ENCODE measurements at places on chromosomes 7 and 10.

DNA sequence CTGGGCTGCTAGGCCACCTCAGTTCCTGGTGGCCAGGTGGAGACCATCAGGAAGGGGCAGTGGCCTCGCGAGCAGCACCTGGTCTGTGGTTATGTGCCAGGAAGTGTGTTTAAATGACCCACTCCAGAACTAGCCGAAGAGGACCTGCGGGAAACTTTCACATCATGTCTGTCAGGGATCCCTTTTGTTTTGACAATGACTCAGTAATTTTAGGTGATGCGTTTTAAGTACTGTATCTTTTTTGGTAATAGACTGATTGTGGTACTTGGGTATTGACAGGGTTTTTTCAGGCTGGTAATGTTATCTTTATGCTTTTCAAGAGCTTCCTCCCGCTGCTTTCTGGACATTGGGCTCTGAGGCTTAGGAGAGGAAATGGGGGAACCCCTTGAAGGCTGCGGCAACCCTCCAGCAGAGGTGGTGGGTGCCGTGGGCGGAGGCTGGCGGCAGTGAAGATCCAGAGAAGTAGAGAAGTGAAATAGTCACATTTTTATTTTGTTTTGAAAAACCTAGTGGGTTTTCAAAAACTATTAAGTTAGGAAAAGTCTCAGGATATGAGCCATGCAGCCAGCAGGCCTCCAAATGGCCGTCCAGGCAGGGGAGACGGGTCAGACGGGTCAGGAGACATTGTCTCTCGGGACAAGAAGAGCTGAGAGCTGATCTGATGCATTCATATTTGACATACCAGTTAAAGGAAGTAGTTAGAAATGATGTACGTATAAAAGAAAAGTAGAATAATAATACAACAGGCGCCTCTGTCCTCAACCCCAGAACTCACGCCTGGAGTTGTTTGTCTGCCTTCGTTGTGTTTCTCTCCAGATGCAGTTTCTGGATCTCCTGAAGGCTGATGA is 27.7 kb downstream of the PPP2R2D start:
- DNase-seq: no peak

GRCh38 chr10:97475936-97476594 is 22.2 kb downstream of the MMS19 start:
- no peak for DNase-seq

- DNase-seq: no peak
These were observed 9.3 kb downstream of the FXYD4 start for GRCh38 chr10:43380610-43381222.

GRCh38 chr7:1296356-1296981 is 63.8 kb downstream of the UNCX start:
- peak; percentile 41 for DNase-seq

- no peak for DNase-seq
These were observed 13.5 kb upstream of the PTPRN2 start for GRCh38 chr7:158601090-158601489.

GRCh38 chr10:88033793-88034192 is 170.4 kb downstream of the PTEN start:
- no peak for DNase-seq

GRCh38 chr7:92584953-92585352 is 5.2 kb downstream of the FAM133B start:
- no peak for DNase-seq

GRCh38 chr7:93547716-93548115 is 26.8 kb downstream of the CALCR start:
- DNase-seq: no peak

DNA sequence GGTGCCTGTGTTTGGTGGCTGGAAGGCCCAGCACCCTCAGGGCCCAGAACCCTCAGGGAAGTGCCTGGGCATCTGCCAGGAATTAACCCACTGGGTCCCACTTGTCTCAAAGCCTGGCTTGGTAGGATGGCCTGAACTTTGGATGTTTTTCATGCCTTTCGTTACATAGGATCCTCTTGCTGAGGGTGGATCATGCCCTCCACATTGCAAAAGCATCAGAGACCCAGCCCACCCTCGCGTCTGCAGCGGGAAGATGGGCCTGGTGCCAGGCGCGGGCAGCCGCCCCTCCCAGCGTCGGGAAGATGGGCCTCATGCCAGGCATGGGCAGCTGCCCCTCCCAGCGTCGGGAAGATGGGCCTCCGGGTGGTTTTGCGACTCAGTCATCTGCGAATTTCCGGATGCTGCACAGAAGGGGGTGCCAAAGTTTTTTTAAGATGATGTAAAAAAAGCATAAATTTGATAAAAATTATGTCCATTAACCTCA is 51.9 kb upstream of the PRKAR1B start:
- DNase-seq: no peak

DNA sequence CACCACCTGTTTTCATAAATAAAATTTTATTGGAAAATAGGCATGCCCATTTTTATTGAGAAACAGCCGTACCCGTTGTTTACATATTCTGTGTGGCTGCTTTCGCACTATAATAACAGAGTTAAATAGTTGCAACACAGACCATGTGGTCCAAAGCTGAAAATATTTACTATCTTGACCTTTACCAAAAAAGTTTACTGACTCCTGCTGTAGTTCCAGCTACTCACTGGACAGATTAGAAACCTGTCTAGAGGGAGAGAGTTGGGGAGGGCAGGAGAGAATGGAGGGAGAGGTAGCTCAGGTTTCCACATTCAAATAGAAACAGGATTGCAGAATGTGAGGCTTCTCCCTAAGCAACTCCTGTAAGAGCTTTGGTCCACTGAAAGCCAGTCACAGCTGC is 55.1 kb upstream of the GLCCI1 start:
- DNase-seq: no peak
